NCI-H1930 (cell line): ENCODE measurements at places on chromosomes 1 and 21.

DNA sequence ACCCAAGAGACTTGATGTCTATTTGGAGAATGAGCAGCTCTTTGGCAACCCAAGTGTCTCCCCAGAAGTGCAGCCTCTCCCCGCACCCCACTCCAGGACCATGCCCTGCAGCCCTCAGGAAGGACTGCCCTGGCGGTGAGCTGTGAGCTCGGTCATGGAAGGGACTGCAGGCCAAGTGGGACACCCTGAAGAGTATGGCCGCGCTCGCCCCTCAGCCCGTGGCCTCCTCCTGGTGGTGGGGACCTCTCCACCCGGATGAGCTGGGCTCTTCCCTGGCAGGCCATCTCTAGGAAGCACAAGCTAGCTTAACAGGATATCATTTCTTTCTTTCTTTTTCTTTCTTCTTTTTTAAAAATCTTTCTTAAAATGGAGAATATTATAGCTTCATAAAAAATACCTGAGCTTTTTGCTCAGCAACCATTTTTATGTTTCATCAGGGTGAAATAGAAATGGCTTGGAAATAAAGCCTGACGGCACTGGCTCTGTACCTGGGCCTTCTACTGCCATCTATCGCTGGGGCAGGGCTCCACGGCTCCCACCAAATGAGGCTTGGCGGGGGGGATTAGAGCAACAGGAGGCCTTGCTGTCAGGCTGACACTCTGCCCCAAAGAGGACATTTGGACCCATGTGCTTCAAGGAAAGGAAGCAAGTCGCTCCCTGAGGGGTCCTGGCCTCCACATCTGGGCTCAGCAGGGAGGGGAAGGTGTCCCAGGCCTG is 296.2 kb upstream of the VAMP3 start:
- DNase-seq: no peak

GRCh38 chr1:21270086-21270689 is 20.1 kb downstream of the ECE1 start:
- DNase-seq: peak; percentile 33

GRCh38 chr1:27527890-27528817 is 38.2 kb upstream of the WASF2 start:
- DNase-seq: peak; percentile 84

DNA sequence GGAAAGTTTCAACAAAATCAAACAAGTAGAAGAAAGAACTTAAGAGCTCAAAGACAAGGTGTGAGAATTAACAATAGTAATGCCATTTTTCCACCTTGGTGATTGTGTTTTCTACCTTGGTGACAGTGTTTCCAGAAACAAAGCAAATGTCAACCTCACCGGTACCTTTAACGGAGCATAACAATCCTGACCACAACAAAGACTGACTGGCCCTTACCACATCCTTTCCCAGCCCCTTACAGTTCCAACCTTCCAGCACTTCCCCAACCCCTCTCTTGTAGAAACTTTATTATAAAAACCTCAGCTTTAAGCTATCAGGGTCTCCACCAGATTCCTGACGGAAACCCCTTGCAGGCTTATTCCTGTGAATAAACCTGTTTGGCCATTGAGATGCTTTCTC is 16.7 kb downstream of the STYXL2 start:
- no peak for DNase-seq

GRCh38 chr1:165629848-165630628 is 996 bp upstream of the MGST3 start:
- DNase-seq: peak; percentile 59

GRCh38 chr1:79741720-79742421 is 735.3 kb upstream of the ADGRL4 start:
- DNase-seq: no peak

GRCh38 chr21:34520764-34521508 is 8.9 kb upstream of the KCNE1 start:
- DNase-seq: no peak

GRCh38 chr1:57106296-57106695 is 140.5 kb upstream of the C8B start:
- no peak for DNase-seq

GRCh38 chr1:22250724-22251123 is 107.8 kb upstream of the WNT4 start:
- no peak for DNase-seq

DNA sequence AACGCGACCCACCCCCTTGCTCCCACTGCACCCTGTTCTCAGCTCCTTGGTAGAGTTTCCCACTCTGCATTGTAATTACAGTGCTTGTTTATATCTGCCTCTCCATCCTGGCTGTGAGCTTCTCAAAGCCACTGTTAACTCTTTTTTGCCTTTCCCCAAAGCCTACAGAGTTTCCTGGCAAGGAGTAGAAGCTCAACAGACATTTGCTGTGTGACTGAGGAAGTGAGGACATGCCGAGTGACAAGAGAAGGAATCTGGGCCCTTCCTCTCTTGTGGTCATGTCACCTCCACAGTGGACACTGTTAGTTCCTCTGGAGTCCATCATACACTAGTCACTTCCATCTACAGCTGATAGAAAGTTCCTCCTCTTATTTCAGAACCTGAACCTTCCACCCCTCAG is 6.1 kb upstream of the IGSF8 start:
- no peak for DNase-seq

GRCh38 chr21:19130379-19131028 is 726.9 kb upstream of the TMPRSS15 start:
- no peak for DNase-seq

DNA sequence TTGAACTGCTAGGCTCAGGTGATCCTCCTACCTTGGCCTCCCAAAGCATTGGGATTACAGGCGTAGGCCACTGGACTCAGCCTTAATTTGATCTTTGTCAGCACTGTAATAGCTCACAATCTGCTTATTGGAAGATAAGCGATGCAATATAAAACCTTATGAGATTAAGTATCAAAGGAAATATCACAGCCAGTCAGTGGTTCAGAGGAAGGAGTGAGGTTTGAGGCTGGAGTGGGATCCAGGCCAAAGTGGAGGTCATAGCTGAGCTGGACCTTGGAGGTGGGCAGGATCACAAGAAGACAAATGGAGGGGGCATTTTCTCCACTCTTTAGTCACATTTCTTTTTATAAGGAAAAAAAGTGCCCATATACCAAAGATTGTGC is 228.5 kb downstream of the RHOU start:
- DNase-seq: no peak

DNA sequence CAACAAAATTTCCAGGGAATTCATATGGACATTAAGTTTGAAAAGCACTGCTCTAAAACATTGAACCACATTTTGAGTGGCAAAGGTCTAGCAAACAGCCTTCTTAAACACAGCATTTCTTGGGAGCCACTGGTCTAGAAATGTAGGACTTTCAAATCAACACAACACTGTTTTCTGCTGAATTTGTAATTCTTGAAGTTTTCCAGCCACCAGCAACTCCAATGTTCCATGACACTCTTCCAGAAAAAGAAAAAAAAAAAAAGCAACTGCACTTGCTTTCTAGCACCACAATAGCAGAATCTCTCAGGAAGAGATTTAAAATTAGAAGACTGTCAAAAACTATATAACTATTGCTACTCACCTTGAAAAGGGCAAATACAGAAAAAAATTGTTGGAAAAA is 4.5 kb downstream of the SYDE2 start:
- DNase-seq: no peak

DNA sequence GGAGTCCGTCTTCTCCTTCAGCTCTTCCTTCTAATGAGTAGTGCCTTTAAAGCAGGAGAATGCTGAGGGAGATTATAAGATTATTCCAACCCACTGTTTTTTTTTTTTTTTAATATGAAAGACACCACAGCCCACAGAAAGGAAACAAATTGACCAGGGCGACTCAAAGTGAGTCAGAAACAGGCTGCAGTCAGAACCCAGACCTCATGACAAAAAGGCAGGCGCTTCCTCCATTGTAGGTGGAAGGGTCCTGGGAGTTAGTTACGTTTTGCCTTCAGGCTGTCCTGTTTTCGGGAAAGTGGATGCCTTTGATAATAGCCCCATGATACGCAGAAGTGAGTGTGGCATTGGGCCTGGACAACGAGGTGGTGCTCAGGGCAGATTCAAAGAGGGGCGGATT is 21.0 kb downstream of the PLXNA2 start:
- no peak for DNase-seq

DNA sequence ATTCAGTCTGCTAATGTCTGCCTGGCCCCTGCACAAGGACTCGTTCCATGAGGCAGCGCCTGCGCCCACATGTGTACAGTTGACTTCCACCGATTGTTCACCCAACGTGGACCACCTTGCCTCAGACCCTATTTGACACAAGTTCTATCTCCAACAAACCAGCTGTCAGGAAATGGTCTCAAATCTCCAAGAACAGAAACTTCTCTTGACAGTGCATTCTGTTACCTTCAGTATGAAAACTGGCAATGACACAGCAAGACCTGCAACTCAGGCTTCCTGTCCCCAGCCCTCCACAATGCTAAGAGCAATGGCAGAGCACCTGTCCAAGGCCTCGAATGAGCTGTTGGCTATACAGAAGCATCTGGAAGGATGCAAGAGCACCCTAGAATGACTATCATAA is 102.3 kb upstream of the CLDN14 start:
- no peak for DNase-seq

GRCh38 chr1:247419336-247419735 is 3.4 kb downstream of the NLRP3 start:
- DNase-seq: no peak

GRCh38 chr21:37821092-37821491 is 95.2 kb downstream of the KCNJ6 start:
- no peak for DNase-seq

- no peak for DNase-seq
Measured at GRCh38 chr1:230565141-230565540, 77.1 kb upstream of the COG2 start.

GRCh38 chr21:24131056-24131455 is 1476.2 kb downstream of the MRPL39 start:
- DNase-seq: no peak

- DNase-seq: no peak
Measured at GRCh38 chr1:167987174-167987573, 50.3 kb upstream of the MPC2 start.

DNA sequence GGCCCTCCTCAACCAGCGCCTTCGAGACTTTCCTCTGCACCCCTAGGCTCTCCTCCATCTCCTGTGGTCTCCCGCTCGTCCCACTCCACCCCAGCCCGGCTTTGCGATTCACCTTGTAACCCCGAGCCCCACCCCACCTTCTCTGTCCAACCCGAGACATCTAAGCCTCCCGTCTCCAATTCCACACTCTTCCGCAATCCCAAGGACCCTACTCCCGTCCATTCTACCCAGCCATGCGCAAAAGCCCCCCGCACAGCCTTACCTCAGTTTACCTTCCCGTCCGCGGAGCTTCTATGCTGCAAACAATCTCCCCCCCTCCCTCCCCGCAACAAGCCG is 174 bp downstream of the SH3BP5L start:
- DNase-seq: no peak

GRCh38 chr1:153404768-153405167 is 11.6 kb upstream of the S100A7A start:
- no peak for DNase-seq

DNA sequence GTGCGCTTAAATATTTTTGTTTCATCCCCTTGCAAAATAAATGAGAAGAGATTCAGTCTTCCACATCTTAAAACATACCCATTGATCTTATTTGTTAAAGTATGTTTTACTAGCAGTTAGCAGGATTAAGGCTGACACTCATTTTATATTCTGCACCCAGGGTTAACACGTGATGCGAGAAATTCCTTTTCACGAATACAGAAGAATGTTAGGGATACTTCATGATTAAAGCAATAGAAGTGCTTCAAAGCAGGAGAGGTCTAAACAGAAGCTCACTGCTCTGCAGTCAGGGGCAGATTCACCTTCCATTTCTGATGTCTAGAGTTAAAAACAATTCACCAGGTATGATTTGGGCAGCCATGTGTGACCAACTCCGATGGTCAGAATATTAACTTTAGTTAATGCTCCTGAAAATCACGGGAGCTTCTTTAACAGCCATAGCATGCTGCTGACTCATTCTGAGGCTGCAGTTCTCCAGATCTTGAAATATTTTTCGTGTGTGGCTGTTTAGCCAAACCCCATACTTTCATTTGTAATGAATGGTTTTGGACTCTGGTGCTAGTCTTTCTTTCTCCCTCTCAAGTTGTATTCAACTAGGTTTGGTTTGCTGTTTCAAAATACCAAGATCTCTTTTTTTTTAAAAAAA is 19.7 kb downstream of the BCAR3 start:
- DNase-seq: no peak

- DNase-seq: no peak
Measured at GRCh38 chr1:145716641-145717345, 2.5 kb upstream of the CD160 start.

DNA sequence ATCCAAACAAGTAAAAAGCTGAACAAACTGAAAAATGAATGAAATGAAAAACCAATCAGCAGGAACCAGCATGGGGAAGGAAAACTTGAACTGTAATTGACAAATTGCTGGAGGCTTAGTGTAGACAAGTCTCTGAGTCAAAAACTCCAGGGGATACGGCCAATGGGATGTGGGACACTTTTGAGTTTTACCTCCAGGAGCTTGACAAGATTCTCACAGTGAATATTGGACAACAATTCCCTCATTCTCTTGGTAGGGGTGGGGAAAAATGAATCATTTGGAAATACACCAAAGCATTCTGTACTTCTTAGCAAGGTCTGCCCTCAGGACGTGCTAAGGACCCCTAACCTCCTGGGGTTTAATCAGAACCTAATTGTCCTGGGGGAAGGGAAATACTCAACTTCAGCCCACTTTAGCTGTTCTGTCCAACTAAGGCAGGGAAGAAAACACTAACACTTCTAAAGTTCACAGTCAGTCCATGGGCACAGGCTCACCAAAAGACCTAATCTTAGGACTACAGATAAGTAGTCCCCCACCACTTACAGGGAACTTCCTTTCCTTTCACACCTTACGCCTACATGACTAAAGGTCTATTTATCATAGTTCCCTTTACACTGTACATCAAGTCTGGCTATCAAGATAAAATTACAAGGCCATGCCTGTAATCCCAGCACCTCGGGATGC is 60.7 kb upstream of the CDC42BPA start:
- no peak for DNase-seq

- DNase-seq: no peak
Measured at GRCh38 chr1:89688607-89689006, 55.7 kb downstream of the LRRC8C start.

DNA sequence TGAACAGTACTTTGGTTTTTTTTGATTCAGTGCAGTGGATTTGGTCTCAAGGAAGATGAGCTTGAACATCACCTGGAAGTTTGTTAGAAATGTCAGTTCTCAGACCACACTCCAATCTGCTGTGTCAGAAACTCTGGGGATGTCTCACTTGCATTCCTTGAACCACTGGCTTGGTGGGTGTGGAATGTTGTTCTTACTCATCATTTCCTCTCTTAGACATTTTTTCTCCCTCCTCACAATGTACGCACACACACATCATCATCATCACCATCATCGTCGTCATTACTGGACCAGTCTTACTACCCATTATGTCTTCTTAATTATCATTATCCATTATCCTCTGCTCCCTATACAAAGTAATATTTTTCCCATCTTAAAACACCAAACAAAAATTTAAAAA is 91.9 kb upstream of the KCNK2 start:
- DNase-seq: no peak

GRCh38 chr1:118122234-118123004 is 62.6 kb downstream of the SPAG17 start:
- DNase-seq: no peak
